DMS79 treated with DMSO at 0.1 percent for 48 hours (cell line): ENCODE measurements at places on chromosomes 6 and 20.

GRCh38 chr6:135144673-135145062 lies 36.4 kb upstream of the MYB start:
- no peak for DNase-seq

GRCh38 chr6:13038315-13038714 lies 290.0 kb downstream of the TBC1D7 start:
- DNase-seq, result peak; percentile 57

- no peak for DNase-seq
These were observed 22.3 kb downstream of the HLA-DOB start for GRCh38 chr6:32794510-32794909.

DNA sequence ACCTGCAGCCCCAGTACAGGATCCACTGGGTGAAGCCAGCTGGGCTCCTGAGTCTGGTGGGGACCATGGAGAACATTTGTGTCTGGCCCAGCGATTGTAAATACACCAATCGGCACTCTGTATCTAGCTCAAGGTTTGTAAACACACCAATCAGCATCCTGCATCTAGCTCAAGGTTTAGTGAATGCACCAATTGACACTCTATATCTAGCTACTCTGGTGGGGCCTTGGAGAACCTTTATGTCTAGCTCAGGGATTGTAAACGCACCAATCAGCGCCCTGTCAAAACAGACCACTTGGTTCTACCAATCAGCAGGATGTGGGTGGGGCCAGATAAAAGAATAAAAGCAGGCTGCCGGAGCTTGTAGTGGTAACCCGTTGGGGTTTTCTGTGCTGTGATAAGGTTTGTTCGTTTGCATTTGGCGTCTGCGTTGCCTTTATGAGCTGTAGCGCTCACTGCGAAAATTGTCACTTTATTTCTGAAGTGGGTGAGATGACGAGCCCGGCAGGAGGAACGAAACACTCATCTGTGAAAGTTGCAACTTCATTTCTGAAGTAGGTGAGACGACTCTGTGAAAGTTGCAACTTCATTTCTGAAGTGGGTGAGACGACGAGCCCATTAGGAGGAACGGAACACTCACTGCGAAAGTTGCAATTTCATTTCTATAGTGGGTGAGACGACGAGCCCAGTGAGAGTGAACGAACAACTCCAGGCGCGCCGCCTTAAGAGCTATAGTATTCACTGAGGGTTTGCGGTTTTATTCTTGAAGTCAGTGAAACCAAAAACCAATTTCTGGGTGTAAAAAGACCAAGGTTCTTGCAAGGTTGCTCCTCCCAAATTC lies 31.1 kb downstream of the SERPINB6 start:
- DNase-seq, result no peak

DNA sequence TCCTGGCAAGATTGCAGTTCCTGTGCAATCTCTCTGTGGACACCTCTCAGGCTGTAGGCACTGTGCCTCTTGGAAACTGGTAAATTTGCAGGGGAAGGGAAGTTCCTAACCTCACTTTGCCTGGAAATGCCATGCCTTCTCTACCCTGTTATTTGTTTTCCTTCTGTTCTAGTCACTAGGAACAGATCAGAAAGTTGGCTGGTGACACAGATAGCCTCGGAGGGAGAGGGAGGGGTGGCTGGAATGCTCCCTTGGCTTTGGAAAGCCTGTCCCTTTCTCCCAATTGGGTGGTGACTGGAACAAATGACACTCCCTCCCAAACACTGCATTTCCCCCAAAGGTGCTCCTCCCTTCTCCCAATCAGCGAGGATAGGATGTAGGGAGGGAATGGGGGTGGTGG lies 131.5 kb upstream of the F13A1 start:
- no peak for DNase-seq

DNA sequence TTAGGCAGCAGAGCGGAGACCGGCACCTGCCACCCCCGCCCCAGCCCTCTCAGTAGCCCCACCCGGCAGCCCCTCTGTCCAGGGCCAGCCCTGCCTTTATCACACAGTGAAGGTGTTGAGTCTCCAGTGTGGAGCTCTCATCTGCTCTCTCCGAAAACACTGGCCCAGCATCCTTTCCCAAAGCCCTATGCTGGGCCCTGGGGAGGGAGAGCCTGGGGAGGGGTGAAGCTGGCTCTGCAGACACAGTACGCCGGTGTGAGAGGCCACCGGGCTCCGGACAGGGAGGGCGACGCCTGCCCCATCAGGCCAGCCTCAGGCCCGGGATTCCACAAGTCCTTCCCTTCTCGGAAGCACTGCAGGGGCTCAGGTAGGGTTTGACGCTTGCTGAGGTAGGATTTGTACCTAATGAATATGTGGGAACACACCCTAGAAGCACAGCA lies 186.9 kb downstream of the ERMARD start:
- DNase-seq, result no peak

DNA sequence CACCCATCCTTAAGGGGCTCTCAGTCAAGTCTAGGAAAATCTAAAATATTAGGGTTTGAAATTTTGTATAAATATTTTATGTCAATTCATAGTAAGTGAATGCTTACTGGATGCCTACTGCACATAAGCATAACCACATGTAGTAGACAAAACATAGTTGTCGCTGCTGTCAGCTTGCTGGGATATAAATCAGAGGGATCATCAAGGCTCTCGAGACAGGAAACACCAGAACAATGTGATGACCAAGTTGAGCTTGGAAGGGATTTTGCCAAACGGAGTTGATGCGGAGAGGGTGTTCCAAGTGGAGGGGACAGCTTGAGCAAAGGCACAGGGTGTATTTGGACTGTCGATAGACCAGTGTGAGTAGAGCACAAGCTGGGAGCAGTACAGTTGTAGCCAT lies 105.8 kb upstream of the SUPT3H start:
- DNase-seq, result no peak

- DNase-seq, result no peak
These were observed 1.6 kb downstream of the TRDN start for GRCh38 chr6:123635144-123635543.

GRCh38 chr6:51432481-51432880 lies 613.8 kb downstream of the TFAP2B start:
- no peak for DNase-seq

GRCh38 chr6:3195695-3196497 lies 31.6 kb downstream of the TUBB2B start:
- DNase-seq, result no peak

DNA sequence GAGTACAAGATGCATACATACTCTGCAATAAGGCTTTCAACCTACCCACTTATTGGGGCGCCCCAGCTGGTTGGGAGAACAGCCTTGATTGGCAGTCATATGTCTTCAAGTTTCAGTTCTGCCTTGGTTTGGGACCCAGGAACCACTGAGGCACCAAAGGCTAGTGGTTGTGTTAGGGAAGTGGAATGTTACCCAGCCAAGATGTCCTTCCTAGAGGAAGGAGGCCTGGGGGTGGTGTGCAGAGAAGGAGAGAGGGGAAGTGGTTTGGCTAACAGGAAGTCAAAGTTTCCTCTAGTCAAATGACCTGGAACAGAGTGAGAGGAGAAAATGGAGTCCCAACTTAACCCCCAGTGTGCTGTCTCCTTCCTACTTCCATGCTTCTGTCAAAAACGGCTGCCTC lies 59.4 kb downstream of the CD164 start:
- DNase-seq, result no peak

DNA sequence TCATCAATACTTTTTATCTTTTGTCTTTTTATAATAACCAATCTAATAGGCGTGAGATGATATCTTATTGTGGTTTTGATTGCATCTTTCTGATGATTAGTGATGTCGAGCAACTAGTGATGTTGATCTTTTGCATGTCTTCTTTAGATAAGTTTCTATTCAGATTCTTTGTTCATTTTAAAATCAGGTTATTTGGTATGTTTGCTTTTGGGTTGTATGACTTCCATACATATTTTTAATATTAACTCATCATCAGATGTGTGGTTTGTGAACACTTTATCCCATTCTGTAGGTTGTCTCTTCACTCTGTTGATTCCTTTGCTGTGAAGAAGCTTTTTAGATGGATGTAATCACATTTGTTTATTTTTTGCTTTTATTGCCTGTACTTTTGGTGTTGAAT lies 295.8 kb downstream of the BCKDHB start:
- DNase-seq, result no peak

GRCh38 chr20:55888685-55889084 lies 116.6 kb downstream of the CBLN4 start:
- DNase-seq, result no peak

- DNase-seq, result no peak
These were observed 409.1 kb upstream of the AGPAT4 start for GRCh38 chr6:161682982-161683381.

DNA sequence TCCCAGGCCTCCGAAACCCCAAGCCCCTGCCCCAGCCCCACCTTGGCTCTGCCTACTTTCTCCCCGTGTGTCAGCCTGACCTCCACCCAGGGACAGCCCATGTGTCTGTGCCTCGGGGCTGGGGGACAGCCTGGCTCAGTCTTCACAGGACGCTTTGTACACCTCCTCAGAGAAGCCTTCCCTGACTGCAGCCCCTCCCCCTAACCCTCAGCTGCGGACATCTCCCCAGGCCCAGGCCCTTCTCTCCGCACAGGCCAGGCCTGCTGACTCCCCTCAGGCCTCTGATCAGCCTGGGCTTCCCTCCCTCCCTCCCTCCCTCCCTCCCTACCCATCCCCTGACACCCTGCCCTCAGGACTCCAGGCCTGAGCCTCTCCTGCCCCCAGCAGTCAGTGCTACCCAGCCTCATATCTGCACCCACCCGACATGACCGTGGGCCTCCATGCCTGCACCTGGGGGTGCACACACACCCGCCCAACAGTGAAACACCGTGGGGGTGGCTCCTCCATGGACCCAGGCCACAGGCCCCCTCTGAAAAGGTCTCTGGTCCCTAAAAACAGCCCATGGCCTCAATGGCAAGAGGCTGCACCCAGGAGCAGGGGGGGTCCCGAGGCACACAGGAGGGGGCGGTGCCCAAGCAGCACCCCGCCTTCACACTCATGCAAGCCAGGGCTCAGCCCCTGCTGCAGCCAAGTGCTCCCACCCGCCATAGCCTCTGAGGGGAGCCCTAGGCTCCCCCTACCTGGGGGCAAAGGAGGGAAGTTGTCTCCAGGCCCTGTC lies 12.9 kb downstream of the LAMA5 start:
- DNase-seq, result no peak

DNA sequence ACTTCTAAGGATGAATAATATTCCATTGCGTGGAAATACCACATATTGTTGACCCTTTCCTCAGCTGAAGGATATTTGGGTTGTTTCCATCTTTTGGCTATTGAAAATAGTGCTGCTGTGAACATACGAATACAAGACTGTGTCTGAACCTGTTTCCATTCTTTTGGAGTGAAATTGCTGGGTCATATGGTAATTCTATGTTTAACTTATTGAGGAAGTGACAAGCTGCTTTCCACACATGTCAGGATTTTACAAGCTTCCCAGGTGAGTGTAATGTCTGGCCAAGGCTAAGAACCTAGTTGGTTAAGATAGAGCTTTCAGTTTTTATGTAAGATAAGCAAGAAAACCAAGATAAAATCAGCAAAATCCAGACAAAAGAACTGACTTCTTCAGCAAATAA lies 48.8 kb downstream of the PPP1R3G start:
- DNase-seq, result no peak

- DNase-seq, result no peak
These were observed 1.3 kb downstream of the CGA start for GRCh38 chr6:87093651-87094050.

DNA sequence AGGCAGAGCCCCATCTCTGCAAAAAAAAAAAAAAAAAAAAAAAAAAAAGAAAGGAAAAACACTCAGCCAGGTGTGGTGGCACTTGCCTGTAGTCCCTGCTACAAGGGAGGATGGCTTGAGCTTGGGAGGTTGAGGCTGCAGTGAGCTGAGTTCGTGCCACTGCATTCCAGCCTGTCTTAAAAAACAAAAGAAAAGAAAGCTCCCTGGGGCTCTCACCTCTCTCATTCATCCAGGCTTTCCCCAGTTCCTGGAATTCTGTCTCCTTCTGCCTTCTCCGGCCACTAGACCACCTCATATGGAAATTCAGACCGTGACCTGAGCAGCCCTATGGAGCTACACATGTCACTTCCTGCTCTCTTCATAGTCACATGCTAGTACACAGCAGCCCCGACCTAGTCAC lies 101.1 kb upstream of the TAB2 start:
- no peak for DNase-seq

- no peak for DNase-seq
These were observed 37.8 kb downstream of the ZC2HC1B start for GRCh38 chr6:143901885-143902750.

DNA sequence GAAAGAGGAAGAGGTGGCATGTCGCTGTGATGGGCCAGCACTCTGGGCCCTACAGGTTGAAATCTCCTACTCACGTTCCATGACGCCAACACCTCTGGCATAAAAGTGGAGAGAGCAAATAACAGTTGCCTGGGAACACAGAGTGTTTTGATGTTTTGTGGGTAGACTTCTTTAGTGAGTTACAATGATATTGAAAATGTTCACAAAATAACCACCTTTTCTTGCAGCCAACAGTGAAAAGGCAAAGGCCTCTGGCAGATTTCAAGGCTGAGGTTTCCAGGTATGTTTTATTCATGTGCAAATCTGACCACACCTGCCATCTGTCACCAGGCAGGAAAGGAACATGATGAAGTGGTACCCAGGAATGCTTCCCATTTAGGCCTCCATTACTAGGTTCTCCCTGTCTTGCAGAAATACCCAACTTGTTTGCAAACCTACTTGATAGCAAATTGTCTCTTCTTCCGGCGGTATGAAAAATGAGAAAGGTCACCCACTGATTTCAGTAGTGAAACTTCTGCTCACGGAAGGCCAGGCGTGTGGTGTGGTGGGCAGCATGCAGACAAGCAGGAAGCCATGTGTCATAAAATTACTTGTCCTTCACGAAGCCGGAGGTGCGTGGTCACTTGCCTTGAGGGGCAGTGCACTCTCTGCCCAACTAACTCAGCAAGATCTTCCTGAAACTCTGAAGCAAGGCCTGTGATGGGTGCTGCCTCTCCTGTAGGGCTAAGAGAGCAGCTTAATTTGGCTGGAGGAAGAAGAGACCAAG lies 299.1 kb upstream of the PRDM1 start:
- no peak for DNase-seq

- no peak for DNase-seq
These were observed 474.8 kb upstream of the ID4 start for GRCh38 chr6:19362396-19362795.

- DNase-seq, result no peak
These were observed 115.6 kb upstream of the ADGRF1 start for GRCh38 chr6:47157653-47158219.
